ENCODE measurements at places on chromosomes 3 and 15.

GRCh38 chr3:191301782-191302411 is 27.3 kb upstream of the CCDC50 start:
- DNase-seq, result no peak

GRCh38 chr15:73965758-73966113 is 26.4 kb downstream of the STOML1 start:
- no peak for DNase-seq

GRCh38 chr3:156483426-156483825 is 71.5 kb downstream of the SSR3 start:
- DNase-seq, result peak; percentile 77

- no peak for DNase-seq
These were observed 250.1 kb downstream of the DIPK2A start for GRCh38 chr3:144221761-144222160.

DNA sequence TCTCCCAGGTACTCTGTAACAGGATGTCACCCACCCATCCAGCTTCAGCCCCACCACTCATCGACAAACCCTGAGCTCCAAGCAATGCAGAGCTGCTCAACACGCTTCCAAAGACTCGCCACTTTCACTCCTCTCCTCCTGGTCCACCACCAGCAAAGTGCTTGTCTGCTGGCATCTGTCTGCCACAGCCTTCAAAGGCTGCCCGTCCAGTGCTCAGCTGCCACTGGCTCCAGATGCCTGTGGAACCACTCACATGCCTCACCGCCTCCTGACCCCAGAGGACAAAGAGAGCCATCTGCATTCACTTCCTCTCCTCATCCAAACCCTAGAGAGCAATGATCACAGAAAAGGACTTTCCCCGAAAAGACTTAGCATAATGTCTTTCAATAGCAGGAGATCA is 109.5 kb upstream of the OCA2 start:
- DNase-seq, result no peak

GRCh38 chr15:52230073-52230472 is 38.9 kb upstream of the GNB5 start:
- no peak for DNase-seq

- DNase-seq, result no peak
These were observed 513.9 kb downstream of the NLGN1 start for GRCh38 chr3:173911446-173911845.

DNA sequence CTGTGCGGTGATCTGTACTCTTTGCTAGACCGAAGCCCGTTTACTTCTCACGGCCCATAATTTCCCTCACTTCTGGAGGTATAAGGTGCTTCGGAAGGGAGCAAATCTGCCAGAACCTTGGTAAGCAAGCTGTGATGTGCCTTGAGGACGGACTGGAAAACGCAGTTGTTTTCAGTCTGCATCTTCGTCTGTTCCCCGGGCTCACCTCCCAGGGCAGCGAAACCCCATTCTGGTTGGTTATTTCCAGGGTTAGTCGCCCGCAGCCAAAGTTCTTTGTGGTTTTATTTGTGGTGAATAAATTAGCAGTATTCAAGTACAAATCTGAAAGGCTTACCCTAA is 401 bp downstream of the RAMAC start:
- no peak for DNase-seq

All from BJ (cell line).